NCI-H82 (cell line): ENCODE measurements at places on chromosomes 16 and 17.

- DNase-seq = peak; percentile 95
Measured at GRCh38 chr17:2563061-2563460, 30.4 kb upstream of the PAFAH1B1 start.

DNA sequence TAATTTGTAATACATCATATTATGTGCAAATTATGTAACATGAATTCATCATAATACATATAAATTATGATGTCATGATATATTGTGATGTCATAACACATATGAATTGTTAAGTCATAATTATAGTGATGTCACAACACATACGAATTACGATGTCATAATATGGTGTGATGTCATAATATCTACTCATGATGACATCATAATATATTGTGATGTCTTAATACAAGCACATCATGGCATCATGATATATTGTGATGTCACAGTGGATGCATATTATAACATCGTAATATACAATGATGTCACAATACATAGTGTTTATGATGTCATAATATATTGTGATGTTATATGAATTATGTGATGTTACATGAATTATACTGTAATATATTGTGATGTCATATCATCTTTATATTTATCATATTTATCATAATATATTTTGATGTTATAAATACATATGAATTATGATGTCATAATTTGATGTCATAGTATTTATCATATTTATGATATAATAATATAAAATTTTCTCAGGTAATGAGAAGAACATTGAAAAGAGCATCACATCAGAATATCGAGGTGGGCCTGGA, 1793.0 kb downstream of the TP53TG3F start:
- no peak for DNase-seq

GRCh38 chr17:19726631-19727376, 10.4 kb upstream of the SLC47A2 start:
- DNase-seq = no peak

GRCh38 chr17:8056232-8056975, 17.5 kb downstream of the ALOX15B start:
- peak; percentile 97 for DNase-seq

DNA sequence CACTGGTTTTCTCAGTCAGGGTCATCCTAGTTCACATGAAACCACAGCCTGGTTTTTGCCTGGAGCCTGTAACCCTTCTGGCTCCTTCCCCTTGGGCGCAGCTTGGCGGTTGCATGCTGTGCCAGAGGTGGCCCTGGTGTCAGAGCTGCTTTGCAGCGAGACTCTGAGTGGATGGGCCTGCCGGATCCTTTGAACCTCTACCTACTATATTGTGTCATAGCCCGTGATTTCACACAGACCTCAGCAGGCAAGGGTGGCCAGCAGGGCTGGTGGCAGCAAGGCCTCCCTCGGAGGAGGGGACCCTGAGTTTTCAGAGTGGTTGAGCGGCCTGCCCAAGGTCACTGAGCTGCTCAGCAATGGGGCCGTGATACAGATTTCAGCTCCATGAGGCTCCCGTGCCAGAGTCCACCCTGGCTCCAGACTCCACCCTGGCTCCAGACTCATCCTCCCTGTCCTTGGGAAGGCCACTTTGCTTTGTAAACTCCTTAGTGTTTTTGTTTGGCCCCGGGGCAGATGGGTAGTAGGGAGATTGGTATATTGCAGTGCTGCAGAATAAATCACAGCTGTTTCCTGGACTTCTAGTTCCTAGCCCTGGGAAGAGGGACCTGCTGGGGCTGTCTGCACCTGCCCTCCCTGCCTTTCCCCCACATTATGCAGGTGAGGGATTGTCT, 9.7 kb downstream of the MPRIP start:
- no peak for DNase-seq

DNA sequence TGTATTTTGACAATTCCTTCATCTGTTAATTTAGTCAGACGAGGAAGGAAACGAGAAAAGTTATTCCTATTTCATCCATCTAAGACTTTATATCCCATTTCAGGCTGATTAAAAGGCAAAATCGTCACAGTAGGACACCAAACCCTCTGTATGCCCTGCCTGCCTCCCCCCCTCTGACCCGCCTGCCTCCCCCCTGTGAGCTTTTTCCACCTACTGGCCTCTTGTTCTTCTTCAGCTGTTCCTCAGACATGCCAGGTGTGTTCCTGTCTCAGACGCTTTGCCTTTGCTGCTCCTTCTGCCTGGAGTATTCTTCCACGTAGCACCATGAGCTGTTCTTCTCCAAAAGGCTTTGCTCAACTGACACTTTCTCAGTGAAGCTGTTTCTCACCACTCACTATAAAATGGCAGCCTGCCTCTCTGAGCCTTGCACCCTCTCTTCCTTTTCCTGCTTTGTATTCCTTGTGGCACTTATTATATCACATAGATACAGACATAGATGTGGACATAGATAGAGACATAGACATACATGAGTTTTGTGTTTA, 723.4 kb downstream of the MAF start:
- DNase-seq = no peak

- no peak for DNase-seq
Measured at GRCh38 chr16:72286936-72287620, 115.1 kb upstream of the PMFBP1 start.

- DNase-seq = no peak
Measured at GRCh38 chr17:13540546-13540945, 61.2 kb downstream of the HS3ST3A1 start.

DNA sequence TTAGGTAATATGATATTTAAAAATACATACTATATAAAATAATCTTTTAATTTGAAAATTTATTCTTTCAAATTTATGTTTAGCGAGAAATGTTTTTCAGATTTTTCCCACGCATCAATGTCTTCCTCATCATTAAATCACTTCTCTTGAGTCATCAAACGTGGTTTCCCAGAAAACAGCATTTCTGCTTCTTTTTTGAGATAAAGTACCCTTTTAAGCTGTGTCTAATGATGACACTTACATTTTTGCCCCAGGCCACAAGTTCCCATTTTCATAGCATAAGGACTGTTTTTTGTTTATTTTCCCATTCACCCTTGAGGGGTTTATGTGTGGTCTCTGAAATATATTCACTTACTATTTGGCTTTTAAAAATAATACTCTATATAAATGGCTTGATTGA, 139.0 kb upstream of the HS3ST3A1 start:
- DNase-seq = no peak

DNA sequence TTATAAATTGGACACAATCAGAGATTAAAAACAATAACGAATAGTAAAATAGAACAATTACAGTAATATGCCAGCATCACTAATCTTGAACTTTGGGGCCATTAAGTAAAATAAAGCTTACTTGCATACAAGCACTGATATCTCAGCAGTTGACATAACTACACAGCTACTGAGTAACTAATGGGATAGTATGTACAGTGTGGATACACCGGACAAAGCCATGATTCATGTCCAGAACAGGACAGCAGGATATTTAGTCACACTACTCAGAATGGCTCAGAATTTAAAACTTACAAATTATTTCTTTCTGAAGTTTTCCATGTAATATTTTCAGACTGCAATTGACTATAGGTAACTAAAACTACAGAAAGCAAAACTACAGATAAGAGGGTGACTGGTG, 427.5 kb downstream of the CDH13 start:
- no peak for DNase-seq

DNA sequence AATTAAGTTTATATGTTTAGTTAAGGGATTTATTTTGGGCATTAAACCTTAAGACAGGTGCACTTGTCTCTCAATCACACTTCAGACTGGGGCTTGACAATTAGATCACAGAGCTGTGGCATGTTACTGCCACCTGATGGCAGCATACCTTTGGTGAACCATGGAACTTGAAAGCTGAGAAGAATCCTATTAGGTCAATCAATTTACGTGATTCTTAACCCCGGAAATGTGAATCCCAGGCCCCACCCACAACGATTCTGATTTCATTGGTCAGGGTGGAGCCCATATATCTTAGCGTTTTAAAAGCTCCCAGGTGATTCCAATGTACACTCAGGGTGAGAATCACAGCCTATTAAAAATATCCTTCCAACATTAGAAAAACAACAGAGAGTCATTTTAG, 91.0 kb downstream of the GSG1L start:
- DNase-seq = peak; percentile 92

DNA sequence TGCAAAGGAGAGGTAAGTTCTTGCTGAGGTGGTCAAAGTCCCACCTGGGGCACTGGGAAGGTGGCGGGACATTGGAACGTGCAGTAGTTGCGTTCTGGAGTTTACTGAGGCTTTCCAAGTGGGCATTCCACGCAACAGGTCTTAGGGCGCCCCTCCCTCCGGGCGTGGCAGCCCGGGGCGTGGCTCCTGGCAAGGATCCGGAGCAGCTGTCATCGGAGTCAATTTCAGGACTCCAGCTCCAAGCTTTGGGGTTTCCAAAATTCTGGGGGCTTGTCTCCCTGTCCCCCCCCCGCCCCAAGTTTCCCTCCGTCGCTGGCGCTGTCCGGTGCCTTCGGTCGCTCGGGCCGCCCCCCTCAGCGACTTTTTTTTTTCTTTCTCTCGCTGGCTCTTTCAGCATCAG, 43.1 kb upstream of the AMZ2 start:
- peak; percentile 38 for DNase-seq

DNA sequence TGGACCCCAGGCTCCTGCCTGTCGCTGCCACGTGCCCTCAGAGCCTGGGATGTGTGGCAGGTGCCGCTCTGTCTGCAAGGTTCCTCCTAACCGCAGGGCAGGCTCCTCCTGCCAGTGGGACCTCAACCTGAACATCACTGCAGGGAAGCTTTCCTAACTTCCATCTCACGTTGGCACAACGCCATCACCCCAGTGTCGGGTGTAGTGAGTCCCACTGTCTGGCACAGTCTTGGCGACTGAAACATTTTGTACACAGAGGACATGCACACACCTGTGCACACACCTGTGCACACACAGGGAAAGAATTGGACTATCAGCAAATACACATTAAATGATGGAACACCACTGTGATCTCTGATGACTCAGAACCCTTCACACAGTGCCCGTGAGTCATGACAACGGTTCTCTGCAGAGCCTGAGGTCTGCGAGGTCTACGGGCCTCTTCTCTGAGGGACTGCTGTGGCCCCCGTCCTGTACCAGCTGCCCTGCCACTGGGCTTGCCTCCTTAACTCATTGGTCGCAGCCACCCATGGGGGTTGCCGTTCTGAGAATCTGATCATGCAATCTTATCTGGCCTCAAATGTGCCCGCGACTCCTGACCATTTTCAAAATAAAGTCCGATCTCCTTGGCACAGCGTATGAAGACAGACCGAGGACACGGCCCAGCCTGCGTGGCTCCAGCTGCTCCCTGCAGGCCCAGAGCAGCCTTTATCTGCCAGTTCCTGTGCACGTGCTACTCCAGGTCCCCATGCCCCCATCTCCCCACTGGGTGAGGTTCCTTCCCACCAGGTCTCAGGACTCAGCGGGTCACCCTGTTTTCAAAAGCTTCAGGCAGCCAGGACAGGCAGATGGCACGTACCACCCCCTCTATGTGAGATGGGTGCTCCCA, 7.6 kb downstream of the CCDC57 start:
- DNase-seq = peak; percentile 31

GRCh38 chr17:79843474-79843815, 4.2 kb upstream of the CBX4 start:
- no peak for DNase-seq

- no peak for DNase-seq
Measured at GRCh38 chr17:8847891-8848290, 19.6 kb downstream of the PIK3R6 start.

DNA sequence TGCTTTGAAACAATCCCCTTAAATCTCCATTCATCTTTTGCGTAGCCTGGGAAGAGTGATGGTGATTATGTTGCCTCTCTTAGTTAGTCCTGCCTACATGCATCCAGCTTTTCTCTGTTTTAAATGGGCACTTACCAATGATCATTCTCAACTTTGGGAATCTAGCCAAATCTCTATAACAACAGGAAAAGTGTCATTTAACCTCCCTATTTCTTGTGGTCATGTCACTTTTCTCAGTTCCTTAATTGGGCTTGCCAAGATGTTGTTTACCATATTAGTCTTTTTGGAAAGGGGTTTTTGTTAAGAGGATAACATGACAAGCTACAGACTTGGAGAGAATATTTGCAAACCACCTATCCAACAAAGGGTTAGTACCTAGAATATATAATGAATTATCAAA, 15.6 kb upstream of the CLEC10A start:
- no peak for DNase-seq

GRCh38 chr16:50316102-50316847, 49.9 kb downstream of the ADCY7 start:
- DNase-seq = no peak

DNA sequence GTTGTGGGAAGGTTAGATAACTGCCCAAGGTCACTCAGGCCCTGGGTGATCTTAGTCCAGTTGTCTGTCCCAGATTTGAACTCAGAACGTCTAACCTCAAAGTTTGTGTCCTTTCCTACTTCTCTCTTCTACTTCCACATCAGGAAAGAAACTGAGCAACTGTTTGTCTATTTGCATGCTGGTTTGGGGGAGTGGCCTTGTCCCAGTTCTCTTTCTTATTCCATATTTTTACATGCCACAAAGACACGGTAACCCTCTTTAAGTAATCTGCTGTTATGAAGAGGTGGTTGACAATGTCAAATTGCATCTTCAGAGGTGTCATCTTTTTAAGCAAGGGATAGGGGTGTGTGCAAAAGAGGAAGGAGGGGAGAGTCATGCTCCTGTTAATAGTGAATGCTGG, 432.5 kb downstream of the HS3ST3B1 start:
- no peak for DNase-seq

GRCh38 chr16:62921904-62922303, 885.7 kb upstream of the CDH8 start:
- no peak for DNase-seq

DNA sequence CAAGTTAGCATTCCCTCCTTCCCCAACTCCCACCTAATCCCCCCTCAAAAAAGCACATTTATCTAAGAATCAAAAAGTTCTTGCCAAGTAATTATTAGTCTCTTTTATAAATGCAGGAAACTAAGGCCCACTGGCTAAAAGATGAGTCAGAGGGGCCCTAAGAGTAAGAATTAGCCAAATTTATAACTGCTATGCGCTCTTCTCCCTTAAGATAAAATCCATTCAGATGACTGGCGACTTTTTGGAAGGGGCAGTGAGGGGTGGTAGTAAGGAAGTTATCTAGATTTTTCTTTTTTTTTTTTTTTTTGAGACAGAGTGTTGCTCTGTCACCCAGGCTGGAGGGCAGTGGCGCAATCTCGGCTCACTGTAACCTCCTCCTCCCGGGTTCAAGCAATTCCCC, 17.1 kb downstream of the ZNF652 start:
- no peak for DNase-seq

- no peak for DNase-seq
Measured at GRCh38 chr16:66358231-66358630, 8.3 kb upstream of the CDH5 start.

- no peak for DNase-seq
Measured at GRCh38 chr17:62110923-62111484, 45.9 kb upstream of the MED13 start.

GRCh38 chr17:1422885-1423284, 22.9 kb upstream of the YWHAE start:
- no peak for DNase-seq
